HS-5 (cell line): ENCODE measurements at places on chromosomes 6 and 20.

DNA sequence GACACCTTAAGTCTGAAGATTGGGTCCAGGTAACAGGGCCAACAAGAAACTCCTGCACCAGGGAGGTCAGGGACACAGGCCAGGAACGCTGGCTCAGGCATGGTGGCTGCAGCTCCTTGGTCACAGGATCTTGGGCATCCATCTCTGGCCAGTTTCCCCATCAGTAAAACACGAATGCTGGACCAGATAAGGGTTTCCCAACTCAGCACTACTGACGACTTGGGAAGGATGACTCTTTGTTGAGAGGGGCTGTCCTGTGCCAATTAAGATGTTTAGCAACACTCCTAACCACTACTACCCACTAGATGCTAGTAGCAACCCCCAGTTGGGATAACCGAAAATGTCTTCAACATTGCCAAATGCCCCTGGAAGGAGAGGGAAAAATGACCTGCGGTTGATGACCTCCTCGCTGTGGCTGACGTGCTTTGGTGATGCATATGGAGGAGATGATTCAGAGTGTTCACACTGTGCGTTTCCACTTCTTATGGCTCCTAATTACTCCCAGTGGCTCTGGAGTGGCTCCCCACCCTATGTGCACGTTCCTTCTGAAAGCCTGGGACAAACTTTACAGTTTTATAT, 261.9 kb downstream of the CDH26 start:
- DNase-seq = no peak

GRCh38 chr6:28838289-28838633, 85.5 kb downstream of the TRIM27 start:
- peak; percentile 53 for DNase-seq

DNA sequence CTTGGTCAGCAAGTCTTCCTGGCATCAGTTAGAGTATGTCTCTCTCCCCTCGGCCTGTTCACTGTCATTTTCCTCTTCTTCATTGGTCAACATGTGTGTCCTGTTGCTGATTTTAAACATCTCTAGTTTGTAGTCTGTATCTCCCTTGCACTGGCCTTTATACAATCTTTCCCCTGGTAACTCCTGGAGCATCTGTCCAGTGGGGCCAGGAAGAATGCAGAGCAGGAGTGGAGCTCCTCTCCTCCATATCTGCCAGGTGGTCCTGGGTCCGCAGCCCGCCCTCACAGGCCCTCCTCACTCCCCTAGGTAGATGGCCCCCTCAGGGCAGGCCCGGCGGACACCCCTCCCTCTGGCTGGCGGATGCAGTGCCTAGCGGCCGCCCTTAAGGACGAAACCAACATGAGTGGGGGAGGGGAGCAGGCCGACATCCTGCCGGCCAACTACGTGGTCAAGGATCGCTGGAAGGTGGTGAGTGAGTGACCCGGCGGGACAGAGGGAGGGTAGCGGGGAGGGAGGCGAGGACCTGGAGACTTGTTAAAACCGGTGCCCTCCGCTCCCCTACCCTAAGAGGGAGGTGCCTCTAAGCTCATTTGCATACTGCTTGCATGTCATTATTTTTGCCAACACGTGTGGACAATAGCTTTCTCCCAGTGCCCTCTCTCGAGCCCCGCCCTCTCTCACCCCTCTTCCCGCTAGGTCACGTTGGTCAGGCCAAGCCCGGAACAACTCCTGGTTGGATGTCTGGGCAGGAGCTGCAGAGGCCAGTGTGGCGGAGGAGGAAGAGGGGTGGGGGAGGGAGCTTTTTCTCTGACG, 3.2 kb downstream of the TTBK1 start:
- no peak for DNase-seq

GRCh38 chr6:137117581-137117980, 55.9 kb downstream of the IL22RA2 start:
- DNase-seq = no peak
